ENCODE measurements at places on chromosomes 16 and 17. TPM values are rescaled to one million over a fixed set of nuclear protein-coding genes. Genes with fewer than 3 reads are reported as not detected.

Gene KRT20
- not detected for total RNA-seq

Gene SCARF1
- 4.5 TPM for total RNA-seq

Gene SNX20
- 65.3 TPM for total RNA-seq

Gene CES1
- total RNA-seq, result not detected

Gene C17orf100
- 1.5 TPM for total RNA-seq

- no peaks in the 10 kb centered on the region for H3K36me3 ChIP-seq
- DNase-seq, result peak; percentile 85
These were observed at the start of gene RUNDC3A for GRCh38 chr17:44308320-44308818. Gene RUNDC3A (plus strand): TSS chr17:44308601. CDS start chr17:44308833, 232 bp downstream.

GRCh38 chr17:37884516-37884915 is 39.7 kb upstream of the TBC1D3K start:
- H3K27me3 ChIP-seq, result no peaks in the 10 kb centered on the region
- no peak overlapping the region for H3K27ac ChIP-seq

GRCh38 chr17:45267436-45268055 is 5.7 kb upstream of the SPATA32 start:
- DNase-seq, result no peak
- H3K27ac ChIP-seq, result peak overlapping the region; percentile 40
- peaks cover 13% of the 10 kb centered on the region for H3K4me1 ChIP-seq
- no peak overlapping the region for H3K4me3 ChIP-seq
- no peaks in the 10 kb centered on the region for H3K27me3 ChIP-seq

GRCh38 chr17:74782571-74782970 is 6.4 kb upstream of the NAT9 start:
- H3K36me3 ChIP-seq, result peaks cover 52% of the 10 kb centered on the region
- no peaks in the 10 kb centered on the region for H3K27me3 ChIP-seq
- no peak overlapping the region for H3K4me3 ChIP-seq
- peaks cover 78% of the 10 kb centered on the region for H3K4me1 ChIP-seq

DNA sequence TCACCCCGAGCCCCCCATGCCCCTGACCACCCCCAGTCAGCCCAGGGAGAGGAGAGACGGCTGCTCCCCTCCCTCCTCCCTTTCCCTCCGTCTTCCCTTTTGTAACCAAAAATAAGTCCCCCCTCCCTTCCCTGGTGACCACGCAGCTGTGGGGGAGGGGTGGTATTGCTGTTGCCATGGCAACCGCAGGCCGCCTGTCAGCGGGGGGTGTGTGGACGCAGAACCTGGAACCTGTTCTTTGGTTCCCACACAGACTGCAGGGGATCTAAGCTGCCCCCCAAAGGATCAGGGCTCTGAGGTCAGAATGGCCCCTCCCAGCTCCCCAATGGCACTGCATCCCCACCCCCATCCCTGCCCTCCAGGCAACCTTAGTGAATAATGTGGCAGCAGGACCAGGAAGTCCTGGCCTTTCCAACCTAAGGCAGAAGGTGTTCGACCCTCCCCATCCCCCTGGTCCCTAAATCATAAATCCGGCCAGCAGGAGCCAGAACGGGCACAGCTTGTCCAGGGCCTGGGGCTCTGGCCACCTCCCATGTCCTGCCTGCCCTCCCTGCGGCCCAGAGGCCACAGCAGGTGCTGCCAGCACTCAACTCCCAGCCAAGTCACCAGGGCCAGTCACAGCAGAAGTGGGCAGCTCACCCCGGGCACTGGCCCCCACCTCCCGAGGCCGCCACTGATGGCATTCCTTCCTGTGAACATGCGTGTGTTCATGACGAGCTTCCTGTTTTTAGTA is 12.0 kb downstream of the CA4 start:
- peaks cover 5% of the 10 kb centered on the region for H3K27me3 ChIP-seq
- H3K4me3 ChIP-seq, result no peak overlapping the region
- no peak for DNase-seq
- H3K36me3 ChIP-seq, result no peaks in the 10 kb centered on the region

DNA sequence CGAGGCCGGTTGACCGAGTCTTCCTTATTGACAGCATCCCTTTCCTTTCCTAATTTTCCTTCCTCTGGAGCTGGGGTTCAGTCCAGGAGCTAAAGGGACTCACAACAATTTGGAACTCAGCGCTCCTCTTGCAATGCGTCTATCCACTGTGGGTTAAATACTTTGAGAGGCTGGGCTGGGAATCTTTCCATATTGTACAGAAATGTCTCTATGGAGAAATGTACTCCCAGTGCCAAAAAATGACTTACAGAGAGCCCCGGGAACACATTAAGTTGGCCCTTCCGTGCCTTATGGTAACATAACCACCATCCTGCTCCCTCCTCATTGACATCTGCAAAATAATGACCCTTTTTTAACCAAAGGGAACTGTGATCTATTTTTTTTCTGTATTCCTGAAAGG is 192.8 kb downstream of the FTO start:
- H3K27ac ChIP-seq, result no peak overlapping the region
- no peak overlapping the region for H3K4me3 ChIP-seq
- no peaks in the 10 kb centered on the region for H3K27me3 ChIP-seq
- no peak for DNase-seq
- H3K4me1 ChIP-seq, result peaks cover 16% of the 10 kb centered on the region

- DNase-seq, result no peak
- H3K36me3 ChIP-seq, result no peaks in the 10 kb centered on the region
These were observed 91.4 kb upstream of the SALL1 start for GRCh38 chr16:51242296-51242994.

GRCh38 chr17:19619705-19620325 is 28.7 kb upstream of the ALDH3A2 start:
- peaks cover 7% of the 10 kb centered on the region for H3K36me3 ChIP-seq
- DNase-seq, result no peak
- H3K4me1 ChIP-seq, result no peaks in the 10 kb centered on the region
- H3K27me3 ChIP-seq, result peaks cover 4% of the 10 kb centered on the region
- no peak overlapping the region for H3K4me3 ChIP-seq

GRCh38 chr17:68221786-68222185 is 26.1 kb upstream of the AMZ2 start:
- peaks cover 8% of the 10 kb centered on the region for H3K4me1 ChIP-seq
- H3K4me3 ChIP-seq, result no peak overlapping the region
- no peaks in the 10 kb centered on the region for H3K27me3 ChIP-seq
- H3K36me3 ChIP-seq, result peaks cover 19% of the 10 kb centered on the region
- H3K27ac ChIP-seq, result no peak overlapping the region

DNA sequence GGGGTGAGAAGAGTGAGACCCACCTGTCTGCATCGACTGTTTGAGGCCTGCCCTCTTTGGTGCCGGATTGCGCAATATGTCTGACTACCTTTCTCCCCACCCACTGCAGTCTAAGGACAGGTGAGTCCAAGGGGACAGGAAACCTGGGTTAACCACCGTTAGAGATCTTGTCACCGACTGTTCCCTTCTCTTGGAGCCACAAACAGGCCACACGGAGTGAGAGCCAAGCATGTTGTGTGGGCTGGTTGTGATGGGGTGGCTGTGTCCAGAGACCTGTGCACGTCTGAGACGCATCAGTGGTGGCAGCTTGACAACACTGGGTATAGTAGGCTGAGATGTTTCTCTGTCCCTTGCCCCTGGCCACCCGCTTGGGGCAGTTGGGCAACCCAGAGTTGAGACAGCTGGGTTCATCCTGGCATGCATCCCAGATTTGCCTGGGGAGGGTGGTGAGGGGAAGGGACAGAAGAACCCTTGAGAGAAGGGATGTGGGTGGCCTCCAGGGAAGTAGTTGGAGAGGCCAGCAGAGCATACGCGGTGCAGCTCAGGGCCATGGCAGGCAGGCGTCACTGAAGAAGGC is 21.4 kb downstream of the MPRIP start:
- peaks cover 12% of the 10 kb centered on the region for H3K36me3 ChIP-seq
- peaks cover 37% of the 10 kb centered on the region for H3K4me1 ChIP-seq
- no peaks in the 10 kb centered on the region for H3K27me3 ChIP-seq
- H3K4me3 ChIP-seq, result no peak overlapping the region

All from activated CD8-positive, alpha-beta T cell treated with anti-CD3 and anti-CD28 coated beads, Interleukin-2, amount 10 ng/mL, durations not matched to agents 7 days and 5 days (primary cell).